ENCODE measurements at places on chromosomes 5 and 9. TPM values are rescaled to one million over a fixed set of nuclear protein-coding genes. Genes with fewer than 3 reads are reported as not detected.

GRCh38 chr9:137723783-137724445, 105.1 kb downstream of the EHMT1 start:
- no peak overlapping the region for H3K4me3 ChIP-seq
- peaks cover 87% of the 10 kb centered on the region for H3K36me3 ChIP-seq
- no peaks in the 10 kb centered on the region for H3K27me3 ChIP-seq

FAM221B gene
- not detected for total RNA-seq

GRCh38 chr9:137407590-137408300, 15.2 kb downstream of the EXD3 start:
- DNase-seq = no peak
- peaks cover 2% of the 10 kb centered on the region for H3K27me3 ChIP-seq
- H3K27ac ChIP-seq = no peak overlapping the region
- no peak overlapping the region for H3K4me3 ChIP-seq
- H3K36me3 ChIP-seq = no peaks in the 10 kb centered on the region
- peaks cover 19% of the 10 kb centered on the region for H3K4me1 ChIP-seq

DNA sequence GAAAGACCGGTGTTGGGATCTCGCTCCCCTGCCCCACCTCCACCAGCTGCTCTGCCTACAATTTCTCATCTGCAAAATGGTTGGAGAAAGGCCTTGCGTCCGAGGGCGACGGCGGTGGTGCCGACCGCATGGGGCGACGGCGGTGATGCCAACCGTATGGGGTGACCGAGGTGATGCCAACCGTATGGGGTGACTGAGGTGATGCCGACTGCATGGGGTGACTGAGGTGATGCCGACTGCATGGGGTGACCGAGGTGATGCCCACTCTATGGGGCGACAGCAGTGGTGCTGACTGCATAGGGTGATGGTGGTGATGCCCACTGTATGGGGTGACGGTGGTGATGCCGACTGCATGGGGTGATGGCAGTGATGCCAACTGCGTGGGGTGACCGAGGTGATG, 171.0 kb downstream of the OLFM1 start:
- no peak overlapping the region for H3K4me3 ChIP-seq
- H3K27me3 ChIP-seq = no peaks in the 10 kb centered on the region
- no peak for DNase-seq

DNA sequence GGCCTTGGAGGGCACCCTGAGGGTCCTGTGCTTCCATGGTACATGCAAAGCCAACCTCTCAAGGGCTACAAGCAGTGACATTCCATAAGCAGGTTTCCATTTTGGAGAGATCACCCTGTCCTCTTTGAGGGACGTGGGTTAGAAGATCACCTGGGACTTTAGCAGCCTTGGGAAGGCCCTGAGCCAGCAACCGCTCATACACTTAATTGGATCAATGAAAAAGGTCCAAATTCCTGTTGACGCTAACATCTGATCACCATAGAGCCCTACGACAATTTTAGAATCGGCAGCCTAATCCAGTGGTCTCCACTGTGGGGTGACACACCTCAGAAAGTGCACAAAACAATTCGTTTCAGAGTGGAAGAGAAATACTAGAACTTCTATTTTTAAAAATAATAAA, 196.0 kb upstream of the NR3C1 start:
- H3K4me3 ChIP-seq = no peak overlapping the region
- peaks cover 43% of the 10 kb centered on the region for H3K4me1 ChIP-seq

GRCh38 chr9:134134949-134135342, 936 bp upstream of the WDR5 start:
- H3K27me3 ChIP-seq = no peaks in the 10 kb centered on the region
- peak overlapping the region; percentile 61 for H3K27ac ChIP-seq
- peaks cover 20% of the 10 kb centered on the region for H3K36me3 ChIP-seq

DNA sequence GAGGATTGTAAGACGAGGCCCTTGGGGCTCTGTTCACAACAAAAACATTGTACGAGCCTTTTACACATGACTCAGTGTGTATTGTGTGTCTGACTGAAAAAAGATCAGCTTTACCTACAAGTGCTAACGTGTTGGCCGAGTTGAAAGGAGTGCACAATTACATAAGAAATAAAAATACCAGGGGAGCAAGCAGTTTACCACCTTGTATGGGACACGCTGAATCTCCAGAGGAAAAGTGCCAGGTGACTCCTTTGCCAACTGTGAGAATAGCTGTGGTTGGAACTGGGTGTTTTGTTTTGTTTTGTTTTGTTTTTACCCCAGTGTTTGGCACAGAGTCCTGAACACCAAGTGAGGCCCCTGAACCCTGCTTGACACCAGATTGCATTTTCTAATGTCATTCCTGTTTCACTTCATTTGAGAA, 32.8 kb upstream of the ZSWIM6 start:
- H3K4me1 ChIP-seq = peaks cover 11% of the 10 kb centered on the region
- H3K36me3 ChIP-seq = no peaks in the 10 kb centered on the region
- H3K27me3 ChIP-seq = no peaks in the 10 kb centered on the region
- DNase-seq = no peak

DNA sequence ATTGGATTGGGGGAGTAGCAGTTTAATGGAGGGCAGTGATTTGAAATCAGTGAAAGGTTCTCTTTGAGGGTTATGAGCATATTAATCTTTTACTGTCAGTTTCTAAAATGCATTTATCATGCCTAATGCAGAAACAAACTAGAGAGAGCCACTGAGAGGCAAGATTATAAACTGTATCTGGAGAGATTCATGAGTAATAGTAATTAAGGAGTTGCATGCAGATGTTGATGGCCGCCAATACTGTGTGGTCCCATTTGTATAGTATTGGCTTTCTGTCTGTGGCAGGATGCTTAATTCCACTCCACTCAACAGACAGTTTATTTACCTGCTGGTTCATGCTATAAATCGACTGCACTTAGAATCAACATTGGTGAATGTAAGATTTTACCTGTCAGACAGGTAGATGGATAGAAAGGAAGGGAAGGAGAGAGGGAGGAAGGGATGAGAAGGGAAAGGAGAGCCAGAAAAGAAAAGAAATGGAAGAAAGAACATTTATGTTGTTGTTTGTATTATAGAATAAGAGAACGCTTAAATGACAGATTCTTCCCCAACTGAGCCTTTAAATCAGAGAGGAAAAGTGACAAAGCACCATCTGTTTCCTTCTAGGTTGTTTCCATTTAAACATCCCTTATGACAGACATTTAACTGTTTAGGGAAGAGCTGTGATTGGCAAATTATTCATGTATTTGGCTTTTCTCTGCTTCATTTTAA, 146.5 kb downstream of the PAM start:
- no peaks in the 10 kb centered on the region for H3K36me3 ChIP-seq
- no peaks in the 10 kb centered on the region for H3K4me1 ChIP-seq
- no peaks in the 10 kb centered on the region for H3K27me3 ChIP-seq

- peaks cover 45% of the 10 kb centered on the region for H3K36me3 ChIP-seq
- H3K4me1 ChIP-seq = no peaks in the 10 kb centered on the region
- H3K4me3 ChIP-seq = no peak overlapping the region
Measured at GRCh38 chr5:169789417-169789940, 152.4 kb downstream of the DOCK2 start.

GRCh38 chr9:100056561-100056960, 42.2 kb downstream of the ERP44 start:
- no peak overlapping the region for H3K27ac ChIP-seq
- no peak for DNase-seq
- peaks cover 2% of the 10 kb centered on the region for H3K4me1 ChIP-seq

DNA sequence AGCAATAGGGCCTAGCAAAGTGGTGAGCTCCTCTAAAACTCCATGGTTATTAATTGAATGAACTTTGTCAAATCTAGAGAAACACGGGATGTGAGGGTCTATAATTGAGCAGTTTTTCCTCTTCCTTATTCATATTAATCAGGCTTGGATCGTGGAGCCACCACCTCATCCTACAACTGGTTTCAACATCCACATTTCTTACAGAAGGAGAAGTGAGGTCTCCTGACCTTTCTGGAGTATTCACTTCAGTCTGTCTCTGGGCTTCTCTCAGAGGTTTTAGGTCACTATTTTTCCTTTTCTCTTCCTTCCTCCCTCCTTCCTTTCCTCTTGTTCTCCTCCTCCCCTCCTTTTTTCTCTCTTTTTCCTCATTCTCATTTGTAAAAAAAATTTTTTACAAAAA, 177.3 kb upstream of the ACTBL2 start:
- H3K4me3 ChIP-seq = no peak overlapping the region
- no peak overlapping the region for H3K27ac ChIP-seq
- no peak for DNase-seq
- no peaks in the 10 kb centered on the region for H3K36me3 ChIP-seq
- H3K27me3 ChIP-seq = peaks cover 6% of the 10 kb centered on the region
- H3K4me1 ChIP-seq = no peaks in the 10 kb centered on the region

GRCh38 chr9:128148509-128149000, 698 bp upstream of the LCN2 start:
- H3K27me3 ChIP-seq = no peaks in the 10 kb centered on the region
- no peak for DNase-seq

PTGES gene
- not detected for total RNA-seq

IFNA2 gene
- total RNA-seq = not detected

DNA sequence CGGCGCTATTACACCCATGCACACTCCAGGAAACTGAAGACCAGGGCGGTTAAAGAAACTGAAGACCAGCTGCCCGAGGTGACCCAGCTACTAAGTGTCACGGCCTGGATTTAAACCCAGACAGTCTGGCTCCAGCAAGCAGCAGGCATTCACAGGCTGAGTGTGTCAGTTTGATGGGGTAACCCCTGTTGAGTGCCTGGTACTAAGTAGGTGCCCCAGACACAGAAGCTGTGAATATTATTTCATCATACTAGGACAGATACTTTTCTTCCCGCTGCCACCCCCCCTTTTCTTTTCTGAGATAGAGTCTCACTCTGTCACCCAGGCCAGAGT, 7.3 kb downstream of the ENG start:
- no peaks in the 10 kb centered on the region for H3K27me3 ChIP-seq
- no peak for DNase-seq
- peaks cover 21% of the 10 kb centered on the region for H3K36me3 ChIP-seq

DNA sequence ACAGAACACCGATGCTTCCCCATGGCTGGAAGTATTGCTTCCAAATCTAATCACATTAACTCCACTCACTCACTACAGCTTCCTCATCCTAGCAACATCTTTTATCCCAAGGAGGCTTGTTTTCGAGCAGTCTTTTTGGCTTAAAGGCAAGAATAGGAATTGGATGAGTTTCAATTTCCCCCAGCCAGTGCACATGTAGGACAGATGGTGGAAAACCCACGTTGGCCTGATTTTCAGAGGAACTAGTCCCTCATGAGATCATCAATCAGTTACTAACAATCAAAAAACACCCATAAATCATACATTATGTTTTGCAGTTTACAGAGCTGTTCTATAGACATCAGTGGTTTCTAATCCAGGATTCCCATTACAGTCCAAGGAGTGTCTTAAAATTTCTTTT, 48.5 kb upstream of the AGXT2 start:
- H3K27me3 ChIP-seq = peaks cover 2% of the 10 kb centered on the region
- H3K27ac ChIP-seq = no peak overlapping the region
- DNase-seq = no peak
- no peaks in the 10 kb centered on the region for H3K4me1 ChIP-seq
- H3K36me3 ChIP-seq = no peaks in the 10 kb centered on the region
- no peak overlapping the region for H3K4me3 ChIP-seq

STK32A gene
- not detected for total RNA-seq

Measured in activated CD4-positive, alpha-beta memory T cell treated with anti-CD3 and anti-CD28 coated beads, Interleukin-2, amount 10 ng/mL, durations not matched to agents 7 days and 5 days (primary cell).